Right lobe of liver (tissue), 6 donors: ENCODE measurements at places on chromosomes 7 and 10. TPM values are rescaled to one million over a fixed set of nuclear protein-coding genes. Genes with fewer than 3 reads are reported as not detected.
A peak's percentile ranks its signal among the peaks of the same experiment; 100 is the strongest.

NPY4R2 gene
- total RNA-seq = not detected

DNA sequence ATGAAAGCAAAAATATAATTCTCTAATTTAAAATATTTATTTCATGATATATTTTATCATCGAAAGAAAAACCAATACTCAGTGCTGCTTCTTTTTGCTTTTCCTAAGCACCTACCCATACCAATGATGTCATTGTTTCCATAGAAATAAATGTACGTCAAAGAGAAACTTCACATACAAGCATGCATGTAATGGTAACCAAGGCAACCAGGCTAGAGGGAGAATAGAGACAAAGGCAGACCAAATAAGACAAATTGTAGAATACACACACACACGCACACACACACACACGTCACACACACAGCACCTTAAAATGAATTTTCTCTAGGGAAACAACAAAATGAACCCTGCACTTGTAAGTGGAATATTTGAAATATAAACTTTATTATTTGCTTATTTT lies 75.5 kb downstream of the MACC1 start:
- DNase-seq = no peak

DNA sequence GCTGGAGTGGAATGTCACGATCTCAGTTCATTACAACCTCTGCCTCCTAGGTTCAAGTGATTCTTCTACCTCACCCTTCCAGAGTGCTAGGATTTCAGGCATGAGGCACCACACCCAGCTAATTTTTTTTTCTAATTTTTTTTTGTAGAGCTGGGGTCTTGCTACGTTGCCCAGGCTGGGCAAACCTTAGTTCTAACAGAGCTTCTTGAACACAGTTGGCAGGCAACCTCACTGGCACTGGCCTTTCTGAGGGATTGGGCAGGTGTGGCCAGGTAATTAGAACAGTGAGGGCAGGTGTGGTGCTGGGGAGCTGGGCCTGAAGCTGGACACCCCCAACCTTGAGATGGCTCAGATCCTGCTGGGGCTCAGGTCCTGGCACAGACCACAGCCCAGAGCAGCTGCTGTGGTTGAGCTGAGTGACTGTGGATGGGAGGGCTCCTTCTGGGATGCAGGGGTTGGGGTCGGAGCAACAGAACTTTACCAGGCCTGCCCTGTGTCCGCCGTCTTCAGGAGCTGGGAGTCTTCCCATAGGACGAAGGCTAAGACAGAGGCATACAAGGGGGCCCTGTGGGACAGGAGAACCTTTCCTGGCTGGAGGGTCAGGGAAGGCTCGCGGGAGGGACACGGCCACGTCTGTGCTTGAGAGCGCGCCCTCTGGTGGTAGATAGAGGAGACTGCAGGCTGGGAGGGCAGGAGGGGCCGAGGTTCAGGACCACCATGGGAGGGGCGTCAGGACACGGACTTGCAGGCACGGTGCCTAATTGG lies 48.2 kb downstream of the COL26A1 start:
- DNase-seq = peak; percentile 62

DNA sequence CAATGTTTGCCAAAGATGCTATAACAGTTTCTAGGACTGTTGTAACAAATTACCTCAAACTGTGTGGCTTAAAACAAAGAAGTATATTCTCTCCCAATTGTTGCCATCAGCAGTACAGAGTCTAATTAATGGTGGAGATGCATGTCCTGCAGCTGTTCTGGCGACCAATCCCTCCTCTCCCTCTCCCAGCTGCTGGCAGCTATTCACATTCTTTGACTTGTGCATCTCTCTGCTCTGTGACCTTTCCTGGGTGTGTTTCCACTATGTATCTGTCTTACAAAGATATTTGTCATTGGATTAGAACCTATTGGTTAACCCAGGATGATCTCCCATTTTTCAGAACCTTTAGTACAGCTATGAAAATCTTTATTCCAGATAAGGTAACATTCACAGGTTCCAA lies 561.7 kb upstream of the POM121L12 start:
- DNase-seq = no peak

CHST15 gene
- 10.2 TPM for total RNA-seq

GRCh38 chr7:84674236-84674913 lies 479.8 kb upstream of the SEMA3A start:
- DNase-seq = no peak

- DNase-seq = no peak
Observed at GRCh38 chr10:89869592-89870156, 168.3 kb downstream of the KIF20B start.

DNA sequence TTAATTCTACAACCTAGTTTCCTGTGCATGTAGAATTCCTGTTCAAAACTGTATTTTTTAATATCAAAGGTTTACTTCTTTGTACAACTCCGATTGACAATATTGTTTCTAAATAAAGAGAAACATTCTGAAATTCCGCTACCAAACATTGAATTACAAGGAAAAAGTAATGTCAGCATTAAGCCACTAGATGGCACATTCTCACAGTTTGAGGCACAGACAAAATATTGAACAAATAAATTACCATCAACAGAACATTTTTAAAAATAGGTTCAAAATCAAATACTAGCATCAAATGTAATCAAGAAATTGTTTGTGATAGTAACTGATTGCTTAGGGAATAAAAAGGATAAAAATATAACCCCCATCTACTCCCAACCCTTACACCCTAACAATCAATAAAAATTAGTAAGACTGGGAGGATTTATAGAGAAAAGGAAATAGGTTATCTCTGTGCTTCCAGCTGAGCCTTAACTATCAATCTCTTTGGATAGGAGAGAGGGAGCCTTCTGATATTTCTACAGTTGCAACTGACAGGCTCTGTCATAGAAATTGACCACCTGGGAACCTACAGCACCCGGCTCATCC lies 86.6 kb upstream of the C7orf33 start:
- DNase-seq = no peak

DNA sequence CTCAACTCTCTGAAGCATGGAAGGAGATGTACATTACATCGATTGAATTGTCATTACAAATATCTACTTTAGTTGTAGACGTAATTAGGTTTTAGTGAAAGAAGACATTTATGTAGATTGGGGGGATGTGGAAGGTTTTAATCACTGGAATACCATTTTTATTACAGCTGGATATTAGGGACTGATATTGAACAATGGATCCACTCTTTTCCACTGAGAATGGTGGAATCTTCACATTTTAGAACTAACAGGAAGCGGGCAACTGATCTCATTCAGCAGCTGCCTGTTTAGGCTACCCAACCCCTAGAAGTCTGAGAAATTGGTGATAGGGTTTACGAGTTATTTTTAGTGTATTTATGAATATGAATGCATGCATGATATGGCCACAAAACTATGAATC lies 336.2 kb upstream of the LRGUK start:
- no peak for DNase-seq

RSPH10B2 gene
- not detected for total RNA-seq

PPP1R3C gene
- 69.5 TPM for total RNA-seq

KIAA1549 gene
- 0.88 TPM for total RNA-seq

DNA sequence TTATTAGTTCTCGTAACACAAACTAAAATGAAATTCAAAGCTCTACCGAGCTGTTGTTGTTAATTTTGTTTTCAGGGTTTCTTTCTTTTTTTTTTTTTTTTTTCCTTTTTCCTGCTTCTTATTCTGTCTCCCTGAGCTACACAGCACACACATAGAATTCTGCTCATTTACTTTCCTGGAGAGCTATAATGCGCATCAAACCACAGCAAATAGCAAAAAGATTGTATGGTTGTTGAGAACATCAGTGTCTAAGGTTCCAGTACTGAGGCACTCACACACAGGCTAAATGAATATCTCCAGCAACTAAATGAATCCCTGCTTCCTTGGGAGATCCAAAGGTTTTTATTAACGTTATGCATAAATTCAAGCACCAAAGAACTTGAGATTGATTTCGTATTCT lies 418.3 kb downstream of the PLXDC2 start:
- DNase-seq = no peak

GRCh38 chr10:541750-542371 lies 147.6 kb downstream of the DIP2C start:
- no peak for DNase-seq

FAM241B gene
- 0.74 TPM for total RNA-seq

- no peak for DNase-seq
Observed at GRCh38 chr10:102344067-102344466, 51.4 kb upstream of the NFKB2 start.

- no peak for DNase-seq
Observed at GRCh38 chr7:148260599-148260998, 330.0 kb upstream of the C7orf33 start.

GRCh38 chr10:88927416-88927690 lies 25.2 kb downstream of the ACTA2 start:
- DNase-seq = no peak

DNA sequence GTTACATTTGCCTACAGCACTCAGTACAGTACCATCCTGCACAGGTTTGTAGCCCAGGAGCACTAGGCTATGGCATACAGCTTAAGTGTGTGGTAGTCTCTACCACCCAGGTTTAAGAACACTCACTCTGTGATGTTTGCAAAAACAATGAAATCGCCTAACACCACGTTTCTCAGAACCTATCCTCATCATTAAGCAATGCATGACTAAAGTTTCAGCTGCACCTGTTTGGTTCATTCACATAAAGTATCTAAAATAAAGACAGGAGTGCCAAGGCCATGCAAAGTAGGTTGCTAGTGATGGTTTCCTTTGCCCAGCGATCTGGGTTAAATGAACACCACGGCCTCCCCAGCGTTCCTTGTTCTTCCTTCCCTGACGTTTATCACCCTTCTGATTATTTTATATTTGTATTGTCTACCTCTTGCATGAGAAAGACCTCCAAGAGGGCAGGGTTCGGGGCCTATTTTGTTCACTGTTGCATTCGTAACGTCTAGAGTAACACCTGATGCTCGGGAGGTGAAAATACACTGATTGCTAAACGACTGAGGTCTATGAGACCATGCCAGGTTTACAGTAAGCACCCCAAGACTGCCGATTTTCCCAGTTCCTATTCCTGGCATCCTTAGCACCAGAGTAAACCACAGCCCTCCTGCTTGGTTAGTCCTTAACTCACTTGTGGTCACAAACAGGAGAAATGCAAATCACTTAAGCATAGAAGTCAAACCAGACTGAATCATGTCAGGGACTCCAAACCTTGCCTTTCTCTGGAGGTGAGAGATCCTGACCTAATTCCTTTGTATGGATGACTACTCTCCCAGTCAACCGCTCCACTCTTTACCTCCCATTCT lies 204.1 kb upstream of the NFE2L3 start:
- no peak for DNase-seq

NUP42 gene
- 45.6 TPM for total RNA-seq

- DNase-seq = no peak
Observed at GRCh38 chr10:100972115-100972903, 3.0 kb downstream of the SEMA4G start.

DNA sequence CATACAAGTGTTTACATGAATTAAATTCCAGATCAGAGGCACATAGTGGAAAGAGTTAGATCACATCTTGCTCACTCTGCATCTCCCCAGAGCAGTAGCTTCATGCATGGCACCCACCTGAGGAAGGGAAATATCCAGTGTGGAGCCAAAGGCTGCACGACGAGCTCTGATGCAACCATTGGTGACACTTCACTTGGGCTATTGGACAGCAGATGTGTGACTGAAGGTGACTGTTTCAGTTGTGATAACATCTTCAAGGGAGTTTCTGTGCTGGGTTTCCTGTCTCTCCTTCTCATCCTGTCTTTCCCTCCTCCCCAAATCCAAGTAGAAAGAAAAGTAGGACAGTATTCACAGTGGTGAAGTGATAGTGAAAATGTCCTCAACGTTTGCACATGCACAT lies 115.0 kb downstream of the TAF3 start:
- DNase-seq = no peak
